ENCODE measurements at places on chromosomes 16 and 17. TPM values are rescaled to one million over a fixed set of nuclear protein-coding genes. Genes with fewer than 3 reads are reported as not detected.

DNA sequence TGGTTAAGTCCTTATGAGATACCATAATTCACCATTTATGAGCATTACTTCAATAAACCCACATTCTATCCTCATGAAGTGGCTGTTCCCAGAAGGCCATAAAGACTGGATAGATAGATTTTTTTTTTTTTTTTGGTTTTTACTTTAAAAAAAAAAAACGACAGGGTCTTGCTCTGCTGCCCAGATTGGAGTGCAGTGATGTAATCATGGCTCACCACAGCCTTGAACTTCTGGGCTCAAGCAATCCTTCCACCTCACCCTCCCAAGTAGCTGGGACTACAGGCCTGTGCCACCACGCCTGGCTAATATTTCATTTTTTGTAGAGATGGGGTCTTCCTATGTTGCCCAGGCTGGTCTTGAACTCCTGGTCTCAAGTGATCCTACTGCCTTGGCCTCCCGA, 102.3 kb downstream of the XYLT1 start:
- DNase-seq: no peak

HS3ST2 gene
- not detected for total RNA-seq

- DNase-seq: no peak
Observed at GRCh38 chr16:52872731-52873130, 180.0 kb downstream of the CHD9NB start.

DNA sequence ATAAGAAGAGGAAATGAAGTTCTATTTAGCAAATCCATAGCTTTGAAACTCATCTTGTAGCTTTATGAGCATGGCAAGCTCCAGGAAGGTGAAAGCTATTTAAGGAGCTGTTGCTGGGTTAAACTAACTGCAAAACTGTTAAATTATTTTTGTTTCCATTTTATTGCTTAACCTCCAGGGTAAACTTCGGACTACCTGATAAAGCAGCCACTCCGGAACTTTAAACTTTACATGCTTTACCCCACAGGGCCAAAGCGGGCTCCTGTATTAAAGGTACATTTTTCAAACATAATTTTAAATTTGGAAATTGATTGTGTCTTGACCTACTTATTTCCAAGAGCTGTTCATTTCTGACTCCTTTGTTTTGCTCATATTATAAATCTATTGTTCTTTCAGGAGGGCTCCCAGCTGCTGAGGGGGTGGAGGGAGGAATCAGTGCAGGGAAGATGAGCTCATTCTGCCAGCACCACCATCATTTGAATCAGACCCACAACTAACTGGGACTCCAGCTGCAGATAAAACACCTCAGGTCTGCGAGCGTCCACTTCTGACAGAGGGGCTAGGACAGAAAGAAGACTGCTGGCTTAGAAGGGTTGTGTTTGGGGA, 157.9 kb downstream of the IRX3 start:
- no peak for DNase-seq

- no peak for DNase-seq
Observed at GRCh38 chr17:30326809-30327208, 7.0 kb downstream of the TMIGD1 start.

DNA sequence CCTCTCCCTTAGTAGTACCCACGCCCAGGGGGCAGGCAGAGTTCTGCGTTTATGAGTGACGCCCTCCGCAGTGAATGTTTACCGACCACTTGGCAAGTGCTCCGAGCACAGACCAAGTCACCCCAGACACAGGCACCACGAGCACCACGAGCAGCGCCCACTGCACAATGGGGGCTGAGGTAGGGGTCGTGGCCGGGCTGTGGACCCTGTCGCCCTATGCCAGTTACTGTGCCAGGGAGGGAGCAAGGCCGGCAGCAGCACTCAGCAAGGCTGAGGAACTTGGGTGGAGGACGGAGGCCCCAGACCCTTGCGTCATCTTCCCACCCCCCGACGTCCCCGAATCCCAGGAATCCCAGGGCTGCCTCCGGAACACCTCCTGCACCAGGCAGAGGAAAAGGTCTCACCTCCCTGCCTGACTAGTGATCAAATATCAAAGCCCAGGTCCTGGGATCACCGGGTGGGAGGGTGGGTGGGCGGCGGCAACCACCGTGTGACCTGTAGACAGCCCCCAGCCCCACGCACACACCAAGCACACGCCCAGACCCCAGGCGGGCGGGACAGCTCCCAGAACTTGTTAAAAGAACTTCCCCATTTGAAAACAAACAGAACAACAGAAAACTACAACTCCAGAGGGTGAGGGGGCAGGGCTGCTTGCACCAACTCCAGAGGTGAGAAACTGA, 5.4 kb downstream of the VASN start:
- no peak for DNase-seq

GRCh38 chr17:38889745-38890409, 20.0 kb downstream of the LASP1 start:
- no peak for DNase-seq

GRCh38 chr17:58113947-58114346, 30.7 kb downstream of the DYNLL2 start:
- DNase-seq: no peak

VAT1L gene
- total RNA-seq: 5.2 TPM

DNA sequence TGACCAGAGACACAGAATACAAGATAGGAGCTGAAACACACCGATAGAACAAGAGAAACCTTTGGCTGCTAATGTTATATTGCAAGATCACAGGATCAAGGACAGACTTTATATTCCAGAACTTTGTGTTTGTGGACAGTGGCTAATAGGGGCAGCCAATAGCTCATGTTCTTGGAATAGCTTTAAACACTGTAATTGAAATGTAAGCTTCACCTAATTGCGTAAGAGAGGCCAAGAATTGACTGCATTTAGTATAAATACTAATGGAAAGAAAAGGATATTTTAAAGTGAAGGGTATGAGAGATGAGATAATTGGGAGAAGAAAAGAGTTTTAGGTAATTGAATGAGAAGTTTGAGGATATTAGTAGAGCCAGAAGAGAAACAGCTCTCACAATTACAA, 758.8 kb downstream of the CDH11 start:
- no peak for DNase-seq

- no peak for DNase-seq
Observed at GRCh38 chr17:75307957-75308731, 18.9 kb upstream of the SLC25A19 start.

DNA sequence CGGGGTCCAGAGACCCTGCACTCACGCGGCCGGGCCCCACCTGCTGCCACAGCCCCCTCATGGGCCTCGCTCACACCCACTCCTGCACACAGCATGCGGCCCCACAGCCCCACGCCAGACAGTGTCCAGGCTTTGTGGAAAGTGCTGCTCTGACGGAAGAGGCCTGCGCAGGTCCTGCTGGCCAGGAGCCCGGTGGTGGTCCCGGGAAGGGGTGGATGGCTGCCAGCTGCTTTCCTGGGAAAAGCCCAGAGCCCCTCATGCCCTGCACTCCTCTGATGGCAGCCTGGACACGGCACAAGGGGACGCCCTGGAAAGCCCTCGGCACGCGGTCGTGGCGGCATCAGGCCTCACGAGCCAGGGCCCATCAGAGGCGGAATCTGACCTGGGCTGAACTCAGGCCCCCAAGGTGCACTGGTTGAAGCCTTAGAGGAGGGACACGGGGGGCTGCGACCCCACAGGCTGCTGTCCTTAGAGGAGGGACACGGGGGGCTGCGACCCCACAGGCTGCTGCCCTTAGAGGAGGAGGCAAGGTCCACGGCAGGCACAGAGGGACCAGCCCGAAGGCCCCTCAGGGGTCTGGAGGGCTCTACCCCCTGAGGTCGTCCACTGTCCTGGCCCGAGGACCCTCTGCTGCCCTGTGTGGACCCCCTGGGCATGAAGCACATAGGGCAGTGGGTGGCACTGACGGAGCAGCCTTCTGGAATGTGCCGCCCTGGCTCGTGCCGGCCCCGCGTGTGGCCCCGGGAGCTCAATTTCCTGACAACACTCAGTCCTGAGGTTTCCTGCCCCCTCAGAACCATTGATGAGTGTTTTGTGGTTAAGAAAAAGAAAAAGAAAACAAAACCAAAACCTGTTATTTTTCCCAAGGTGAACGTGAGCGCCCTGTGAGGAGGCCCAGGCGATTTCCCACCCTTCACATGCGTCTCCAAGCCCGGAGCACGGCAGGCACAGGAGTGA, 22.1 kb downstream of the SOX8 start:
- no peak for DNase-seq

GRCh38 chr16:30766933-30767284, 4.8 kb downstream of the RNF40 start:
- no peak for DNase-seq

DNA sequence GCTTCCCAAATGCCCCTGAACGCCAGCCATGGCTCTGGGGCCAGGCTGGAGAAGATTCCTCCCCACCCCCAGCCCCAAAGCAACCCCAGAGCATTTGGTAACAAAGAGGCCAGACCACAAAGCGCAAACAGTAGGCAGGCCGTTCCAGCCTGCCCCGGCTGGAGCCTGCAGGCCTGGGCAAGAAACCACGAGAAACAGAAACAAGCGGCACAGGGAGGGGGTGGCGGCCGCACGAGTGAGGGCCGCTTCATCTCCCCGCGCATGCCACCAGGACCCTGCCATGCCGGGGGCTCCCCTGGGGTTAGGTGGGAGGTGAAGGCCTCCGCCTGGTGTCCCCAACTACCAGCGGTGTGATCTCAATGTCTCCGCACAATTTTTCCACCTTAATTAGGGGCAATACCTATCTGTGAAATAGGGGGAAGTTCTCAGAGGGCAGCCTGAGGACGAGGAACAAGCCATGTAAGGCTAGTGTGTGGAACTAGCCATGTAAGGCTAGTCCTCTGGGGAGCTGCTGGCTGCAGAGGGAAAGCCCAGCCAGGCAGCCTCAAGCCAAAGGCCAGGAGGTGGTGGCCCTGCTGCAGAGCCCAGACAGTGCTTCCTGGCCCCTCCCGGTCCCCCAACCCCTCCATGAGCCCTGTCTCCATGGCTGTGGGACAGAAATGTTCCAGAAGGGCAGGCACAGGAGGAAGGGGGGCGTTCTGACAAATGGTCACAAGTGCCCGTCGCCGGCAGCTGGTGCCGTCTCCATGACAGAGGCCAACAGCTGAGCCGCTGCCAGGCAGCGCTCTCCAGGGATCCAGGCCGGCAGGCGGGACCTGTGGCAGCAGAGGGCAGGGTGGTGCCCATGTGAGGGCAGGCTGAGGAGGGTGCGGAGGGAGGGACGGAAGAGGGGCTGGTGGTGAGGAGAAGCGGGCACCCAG, 14.5 kb upstream of the MTSS2 start:
- DNase-seq: no peak

PDIA2 gene
- 2.1 TPM for total RNA-seq

GRCh38 chr17:73142872-73143381, 21.9 kb upstream of the SSTR2 start:
- no peak for DNase-seq

ACSM3 gene
- 0.48 TPM for total RNA-seq

DNA sequence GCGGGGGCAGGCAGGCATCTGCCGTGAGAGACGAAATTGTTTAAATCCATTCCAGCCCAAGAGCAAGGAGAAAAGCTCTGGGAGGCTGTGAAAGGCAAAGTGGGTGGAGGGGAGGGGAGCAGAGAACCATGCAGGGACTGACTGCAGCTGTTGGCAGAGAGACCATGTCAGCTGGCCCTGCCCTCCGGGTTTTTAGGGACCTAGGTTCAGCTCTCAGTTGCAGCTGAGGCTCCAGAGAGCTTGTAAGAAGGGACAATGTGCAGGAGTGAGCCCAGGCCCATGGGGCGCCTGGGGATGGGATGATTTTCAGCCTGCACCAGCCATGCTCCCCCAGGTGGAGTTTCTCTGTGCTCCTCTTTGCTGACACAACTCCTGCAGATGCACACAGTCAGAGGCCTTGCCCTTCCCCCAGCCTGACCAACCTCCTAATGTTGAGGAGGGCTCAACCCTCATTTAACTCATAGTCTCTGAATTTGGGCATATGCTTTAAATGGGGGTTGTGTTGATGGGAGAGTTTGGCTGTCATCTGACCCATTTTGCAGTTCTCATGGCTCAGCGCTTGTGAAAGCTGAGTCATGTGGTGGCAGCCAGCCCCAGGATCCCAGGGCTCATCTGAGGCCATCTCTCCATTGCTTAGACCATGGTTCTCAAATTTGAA, 70.9 kb downstream of the PLXDC1 start:
- DNase-seq: no peak

GRCh38 chr17:41801374-41802271, 10.1 kb downstream of the P3H4 start:
- peak; percentile 86 for DNase-seq

DNA sequence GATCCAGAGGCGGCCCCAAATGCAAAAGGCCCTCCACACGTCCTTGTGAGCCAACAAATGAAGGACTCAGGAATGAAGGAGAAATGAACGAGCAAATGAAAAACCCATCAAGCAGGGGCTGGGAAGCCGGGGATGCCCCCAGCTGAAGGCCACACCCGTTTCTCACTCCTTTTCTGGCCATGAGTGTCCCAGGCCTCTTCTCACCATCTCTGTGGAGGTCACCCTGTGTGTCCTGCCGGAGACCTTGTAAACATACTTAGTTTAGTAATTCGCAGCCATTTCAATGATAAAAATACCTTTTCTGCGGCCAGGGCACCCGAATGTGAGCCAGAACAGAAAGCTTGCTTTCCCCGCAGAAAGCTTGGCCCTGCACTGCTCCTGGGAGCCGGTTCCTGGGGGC, 21.1 kb upstream of the AATK start:
- no peak for DNase-seq

GRCh38 chr16:22161401-22161800, 905 bp upstream of the SDR42E2 start:
- no peak for DNase-seq

NPIPB9 gene
- 3.7 TPM for total RNA-seq

- no peak for DNase-seq
Observed at GRCh38 chr16:66523861-66524354, 26.0 kb downstream of the TK2 start.

DNA sequence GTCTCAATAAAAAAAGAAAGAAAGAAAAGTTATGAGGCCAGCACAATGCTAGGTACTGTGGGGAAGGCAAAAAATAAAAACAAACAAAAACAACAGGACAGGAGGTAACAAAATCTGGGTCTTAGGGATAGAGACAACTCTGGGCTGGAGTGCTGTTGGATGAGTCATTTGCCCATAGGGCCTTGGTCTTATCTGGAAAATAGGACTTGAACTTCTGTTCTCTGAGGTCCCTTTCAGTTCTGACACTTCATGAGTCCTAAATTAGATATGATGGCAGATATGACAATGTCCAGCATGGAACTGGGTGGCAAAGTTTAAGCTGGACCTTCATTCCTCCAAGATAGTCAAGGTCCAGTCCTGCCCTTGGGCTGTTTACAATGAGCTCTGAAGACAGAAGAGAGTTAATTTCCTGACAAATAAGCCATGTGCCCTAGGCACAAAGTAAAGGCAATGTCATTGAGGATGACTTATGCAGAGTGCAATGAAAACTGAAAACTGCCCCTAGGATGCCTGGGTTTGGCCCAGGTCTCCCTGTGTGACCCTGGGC, 8.9 kb upstream of the HDAC5 start:
- DNase-seq: no peak

NTN1 gene
- total RNA-seq: 10.1 TPM

TTYH2 gene
- total RNA-seq: 3.0 TPM

- no peak for DNase-seq
Observed at GRCh38 chr17:59791603-59792457, 84.4 kb downstream of the VMP1 start.

All from neural crest cell (in vitro differentiated cells).